ENCODE measurements at places on chromosomes 3 and 15. TPM values are rescaled to one million over a fixed set of nuclear protein-coding genes. Genes with fewer than 3 reads are reported as not detected.

DNA sequence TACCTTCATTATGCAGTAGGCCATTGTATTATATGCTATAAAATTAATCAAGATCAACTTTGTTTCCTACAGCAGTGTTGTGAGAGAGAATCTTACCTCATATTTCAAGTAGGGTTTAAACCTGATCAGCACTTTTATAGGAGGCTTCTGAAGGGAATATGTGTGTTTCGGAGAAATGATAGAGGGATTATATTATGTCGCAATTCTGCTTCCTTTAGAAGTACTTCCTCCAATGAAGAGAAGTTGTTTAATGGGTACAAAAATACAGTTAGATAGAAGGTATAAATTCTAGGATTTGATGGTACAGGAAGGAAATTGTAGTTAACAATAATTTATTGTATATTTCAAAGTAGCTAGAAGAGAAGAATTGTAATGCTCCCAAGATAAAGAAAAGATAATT lies 54.9 kb downstream of the NSUN3 start:
- DNase-seq = no peak

- no peak for DNase-seq
Measured at GRCh38 chr3:69032142-69032541, 18.7 kb upstream of the EOGT start.

DNA sequence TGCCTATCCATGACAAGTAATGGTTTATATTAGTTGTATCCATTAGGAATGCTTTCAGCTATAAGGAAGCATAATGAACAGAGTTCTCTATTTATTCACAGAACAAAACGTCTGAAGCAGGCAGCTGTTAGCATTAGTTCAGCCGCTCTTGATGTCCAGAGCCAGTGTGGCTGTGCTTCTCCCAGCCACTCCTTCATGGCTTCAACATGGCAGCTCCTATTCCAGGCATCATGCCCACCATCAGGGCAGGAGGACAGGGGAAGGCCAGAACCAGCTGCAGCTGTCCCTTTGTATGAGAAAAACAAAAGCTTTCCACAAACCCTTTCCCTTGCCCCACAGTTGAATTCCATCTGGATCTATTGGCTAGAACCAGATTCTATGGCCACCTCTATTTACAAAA lies 12.9 kb upstream of the SNRK start:
- no peak for DNase-seq

DNA sequence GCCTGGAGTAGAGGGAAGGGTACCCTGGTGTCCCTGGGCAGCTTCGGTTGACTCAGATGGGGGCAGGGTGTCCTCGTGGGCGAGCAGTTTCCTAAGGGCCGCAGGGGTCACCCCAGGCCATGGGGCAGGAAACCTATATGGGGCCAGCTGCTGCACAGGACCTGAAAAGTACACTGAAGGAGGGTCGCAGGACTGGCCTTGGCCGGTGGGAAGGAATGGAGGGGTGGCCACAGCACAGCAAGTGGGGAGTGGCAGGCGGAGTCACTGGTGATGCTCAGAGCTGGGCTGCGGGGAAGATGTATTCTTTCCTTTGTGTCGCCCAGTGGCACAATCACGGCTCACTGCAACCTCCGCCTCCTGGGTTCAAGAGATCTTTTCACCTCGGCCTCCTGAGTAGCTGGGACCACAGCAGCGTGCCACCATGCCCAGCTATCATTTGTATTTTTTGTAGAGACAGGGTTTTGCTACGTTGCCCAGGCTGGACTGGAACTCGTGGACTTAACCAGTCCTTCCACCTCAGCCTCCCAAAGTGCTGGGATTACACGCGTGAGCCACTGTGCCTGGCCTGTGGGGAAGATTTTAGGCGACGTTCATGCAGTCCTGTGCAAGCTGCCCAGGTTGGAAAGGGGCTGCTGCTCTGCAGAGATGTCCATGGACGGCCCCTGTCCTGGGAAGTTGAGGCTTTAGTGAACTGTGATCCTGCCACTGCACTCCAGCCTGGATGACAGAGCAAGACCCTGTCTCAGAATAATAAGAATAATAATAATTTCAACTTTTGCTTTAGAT lies 57.2 kb downstream of the EFCAB12 start:
- DNase-seq = no peak

GRCh38 chr3:9862391-9863057 lies 17.5 kb downstream of the CIDEC start:
- DNase-seq = no peak

GRCh38 chr15:72200395-72201237 lies 3.0 kb upstream of the GRAMD2A start:
- DNase-seq = no peak

GRCh38 chr3:175224051-175224450 lies 364.9 kb downstream of the NAALADL2 start:
- DNase-seq = no peak

DNA sequence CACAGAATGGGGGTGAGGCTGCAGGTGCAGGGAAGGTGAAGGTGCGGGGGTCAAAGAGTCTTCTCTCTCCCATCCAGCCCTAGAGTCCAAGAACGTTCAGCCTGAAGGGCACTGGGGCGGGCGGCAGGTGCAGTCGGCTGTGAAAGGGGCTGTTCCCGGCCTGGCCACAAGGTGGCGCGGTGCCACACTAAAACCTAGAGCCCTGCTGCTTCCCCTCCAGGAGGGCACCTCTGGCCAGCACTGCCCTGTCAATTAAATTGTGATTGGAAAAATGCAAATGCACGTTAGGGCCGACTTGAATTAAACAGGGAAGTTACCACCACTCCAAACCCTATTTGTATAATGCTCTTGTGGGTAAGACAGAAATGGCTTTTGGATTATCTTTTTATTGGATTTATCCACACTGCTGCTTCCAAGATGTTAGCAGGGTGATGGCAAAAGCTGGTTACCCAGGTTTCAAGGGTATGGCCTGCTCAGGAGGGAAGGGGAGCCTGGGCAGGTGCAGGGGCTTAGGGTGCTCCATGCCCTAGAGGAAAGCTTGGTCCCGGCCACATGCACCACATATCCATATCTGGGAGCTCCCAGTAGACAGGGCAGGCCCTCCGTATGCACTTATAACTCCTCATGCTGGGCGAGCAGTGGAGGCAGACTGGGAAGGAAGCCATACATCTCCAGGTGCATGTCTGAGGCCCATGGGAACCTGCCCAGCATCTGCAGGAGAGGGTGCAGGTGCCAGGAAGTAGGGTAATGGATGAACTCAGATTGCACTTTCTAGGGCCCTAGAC lies 119.8 kb downstream of the ADCY5 start:
- no peak for DNase-seq

ZIC1 gene
- polyA plus RNA-seq = not detected

SLC7A14 gene
- 2.3 TPM for polyA plus RNA-seq

ATP6V1A gene
- polyA plus RNA-seq = 83.0 TPM

C3orf20 gene
- polyA plus RNA-seq = not detected

SCAANT1 gene
- not detected for polyA plus RNA-seq

ASB14 gene
- not detected for polyA plus RNA-seq

ARPP21 gene
- polyA plus RNA-seq = not detected

SERPINI2 gene
- polyA plus RNA-seq = not detected

SUSD5 gene
- 1.8 TPM for polyA plus RNA-seq
